ENCODE measurements at places on chromosomes 4 and X. TPM values are rescaled to one million over a fixed set of nuclear protein-coding genes. Genes with fewer than 3 reads are reported as not detected.

Gene TBX22
- not detected for total RNA-seq

DNA sequence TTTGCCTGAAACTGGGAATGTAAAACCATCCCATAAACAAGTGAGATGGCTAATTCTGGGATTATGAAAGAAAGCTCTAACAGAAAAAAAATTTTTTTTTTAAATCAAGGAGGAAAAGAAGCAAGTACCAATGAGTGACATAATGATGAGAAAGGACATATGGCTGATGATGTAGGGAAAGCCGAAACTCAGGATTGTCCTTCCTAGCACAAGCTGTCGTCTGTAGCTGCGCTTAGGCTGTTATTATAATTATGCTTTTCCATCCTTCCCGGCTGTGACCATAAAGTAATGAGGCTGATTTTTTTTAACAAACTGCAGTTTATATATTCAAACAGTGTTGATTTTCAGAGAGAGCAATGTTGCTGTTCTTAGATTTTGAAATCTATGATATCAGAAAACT, 209.8 kb upstream of the NOCT start:
- no peak for DNase-seq

GRCh38 chr4:1116838-1117237, 3.5 kb upstream of the RNF212 start:
- DNase-seq, result no peak

Gene PARM1
- total RNA-seq, result 92.3 TPM

Gene CENPE
- 2.2 TPM for total RNA-seq

DNA sequence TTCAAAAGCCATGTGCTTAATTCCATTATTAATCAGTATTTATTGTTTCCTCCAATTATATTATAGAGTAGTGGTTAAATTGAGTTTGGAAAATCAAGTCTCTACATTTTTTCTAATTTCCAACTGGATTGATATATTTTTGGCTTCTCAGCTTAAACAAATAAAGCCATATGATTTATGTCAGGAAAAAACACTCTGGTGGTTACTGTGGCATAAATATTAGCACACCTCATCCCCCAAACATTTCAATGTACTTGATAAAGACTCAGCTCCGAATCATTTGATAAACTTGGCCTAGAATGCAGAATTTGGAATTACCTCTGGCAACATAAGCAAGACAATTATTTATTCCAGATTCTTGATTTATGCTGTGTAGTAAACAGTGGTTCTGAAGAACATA, 2313.8 kb downstream of the ARAP2 start:
- DNase-seq, result no peak

DNA sequence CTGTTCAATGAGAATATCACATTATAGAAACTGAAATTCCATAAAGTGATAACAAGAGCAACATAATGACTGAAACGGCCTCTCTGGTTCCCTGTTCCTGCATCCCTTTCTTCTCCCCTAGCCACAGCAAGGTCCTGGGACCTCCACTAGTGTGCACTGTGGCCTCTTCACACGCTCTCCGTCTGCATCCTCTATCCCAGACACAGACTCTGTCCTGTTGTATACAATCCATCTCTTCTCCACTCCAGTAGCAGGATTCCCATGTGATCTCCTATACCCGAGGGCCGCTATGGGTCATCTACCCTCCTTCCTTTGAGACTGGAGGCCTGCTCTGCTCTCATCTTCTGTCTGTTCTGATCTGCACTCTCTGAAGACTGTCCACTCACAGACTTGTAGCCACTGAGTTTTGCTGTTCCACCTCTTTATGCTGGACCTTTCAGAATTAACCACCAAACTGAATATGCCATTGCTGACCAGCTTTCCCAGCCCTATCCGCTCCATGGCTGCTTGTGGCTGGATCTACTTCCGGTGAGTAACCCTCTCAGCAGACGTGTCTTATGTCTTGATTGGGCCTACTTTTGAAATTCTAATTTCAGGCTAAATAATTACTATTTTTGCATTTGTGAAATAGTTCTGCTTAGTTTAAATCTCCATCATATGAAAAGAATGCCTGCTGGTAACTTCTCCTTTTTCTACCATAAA, 105.1 kb upstream of the NAP1L5 start:
- no peak for DNase-seq

DNA sequence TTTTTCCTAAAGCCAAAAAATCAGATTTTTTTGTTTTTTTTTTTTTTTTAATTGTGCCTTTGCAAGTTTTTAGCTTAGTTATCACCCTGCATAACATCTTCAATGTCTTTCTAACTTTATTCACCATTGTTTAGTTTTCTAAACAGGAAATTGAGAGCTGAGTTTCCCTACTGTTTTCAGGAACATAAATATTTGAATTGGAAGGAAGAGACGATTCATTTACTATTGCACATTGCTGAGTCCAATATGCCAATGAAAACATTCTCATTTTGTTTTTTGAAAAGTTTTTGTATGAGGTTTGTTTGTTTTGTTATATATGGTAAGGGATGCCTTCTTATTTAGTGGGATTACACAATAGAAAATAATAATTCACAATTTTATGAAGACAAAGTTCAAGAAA, 148.4 kb downstream of the ANKRD50 start:
- no peak for DNase-seq

DNA sequence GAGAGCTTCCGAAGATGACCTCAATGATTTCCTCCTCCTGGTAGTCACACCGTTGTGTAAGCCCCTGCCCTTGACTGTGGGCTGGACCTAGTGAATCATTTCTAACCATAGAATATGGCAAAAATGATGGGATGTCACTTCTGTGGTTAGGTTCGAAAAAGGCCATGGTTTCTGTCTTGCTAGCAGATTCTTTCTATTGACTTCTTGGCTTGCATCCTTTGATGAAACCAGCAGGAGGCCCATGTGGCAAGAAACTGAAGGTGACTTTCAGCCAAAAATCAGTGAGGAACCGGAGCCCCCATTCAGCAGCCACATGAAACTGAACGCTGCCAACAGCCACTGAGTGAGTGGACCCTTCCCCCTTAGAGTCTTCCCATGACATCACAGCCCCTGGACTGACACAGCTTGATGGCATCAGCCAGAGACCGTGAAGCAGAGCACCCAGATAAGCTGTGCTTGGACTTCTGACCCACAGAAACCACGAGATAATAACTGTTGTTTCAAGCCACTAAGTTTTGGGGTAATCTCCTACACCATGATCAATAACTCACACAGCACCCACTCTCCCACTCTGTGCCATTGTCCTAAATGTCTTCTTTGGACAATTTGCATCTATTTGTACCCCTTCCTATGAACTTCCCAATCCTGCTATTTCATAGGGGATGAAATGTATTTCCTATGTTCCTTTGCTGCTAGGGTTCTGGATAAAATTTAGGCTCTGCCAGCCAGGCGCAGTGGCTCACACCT, 148.0 kb upstream of the STX18 start:
- no peak for DNase-seq

- DNase-seq, result peak; percentile 21
These were observed 139.9 kb upstream of the SLC4A4 start for GRCh38 chr4:71198958-71199357.

Gene SPACA5
- total RNA-seq, result not detected

DNA sequence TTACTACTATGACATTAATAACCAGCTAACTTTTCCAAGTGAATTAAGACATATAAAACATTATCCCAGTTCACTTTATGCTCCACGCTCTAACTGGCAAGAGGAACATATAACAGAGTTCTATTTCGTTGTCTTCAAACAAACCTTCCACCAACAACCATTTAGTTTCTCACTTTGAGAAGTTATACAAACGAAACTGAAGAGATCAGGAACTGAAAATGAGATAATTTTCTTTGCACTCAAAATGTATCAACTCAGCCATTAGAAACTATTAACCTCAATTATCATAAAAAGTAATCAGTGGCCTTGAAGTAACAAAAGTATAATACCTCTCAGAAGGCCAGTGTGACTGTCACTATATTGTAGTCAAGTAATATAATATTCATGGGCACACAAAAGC, 70.1 kb downstream of the CHM start:
- DNase-seq, result no peak

Gene PGRMC1
- total RNA-seq, result 126 TPM

DNA sequence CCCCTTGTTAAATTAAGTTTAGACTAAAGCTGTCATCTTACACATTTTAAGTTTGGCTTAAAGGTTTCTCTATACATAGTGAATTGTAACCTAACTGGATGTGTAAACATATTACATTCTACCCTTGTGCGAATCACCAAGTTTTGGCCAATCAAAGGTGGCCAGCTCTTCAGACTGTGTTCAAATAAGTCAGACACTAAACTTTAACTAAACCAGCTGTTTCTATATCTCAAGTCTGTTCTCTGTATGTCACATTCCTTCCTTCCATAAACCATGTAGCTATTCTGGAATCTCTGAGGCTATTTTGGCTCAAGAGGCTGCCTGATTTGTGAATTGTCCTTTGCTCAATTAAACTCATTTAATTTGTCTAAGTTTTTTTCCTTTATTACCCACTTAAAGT, 6.7 kb downstream of the SULT1B1 start:
- DNase-seq, result no peak

Gene UCP1
- total RNA-seq, result not detected

Gene FAAH2
- total RNA-seq, result 5.1 TPM

GRCh38 chr4:83490876-83491450, 6.1 kb upstream of the ABRAXAS1 start:
- no peak for DNase-seq

DNA sequence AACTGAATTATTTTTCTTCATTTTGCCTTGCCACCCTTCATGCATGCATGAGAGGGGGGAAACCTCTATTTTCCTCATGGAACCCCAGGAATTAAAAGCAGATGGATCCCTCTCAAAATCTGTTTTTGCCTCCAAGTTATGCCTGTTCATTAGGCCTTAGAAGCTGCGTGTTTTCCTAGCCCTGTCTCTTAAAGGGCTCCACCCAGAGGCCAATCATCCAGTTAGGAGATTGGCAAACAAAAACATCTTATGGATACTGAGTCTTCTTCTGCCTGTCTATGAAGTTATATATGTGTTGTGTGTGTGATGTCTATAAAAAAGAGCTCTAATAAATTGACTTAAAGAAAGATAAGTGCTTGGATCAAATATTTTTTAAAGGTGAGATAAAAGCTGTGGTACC, 142.9 kb downstream of the ANAPC10 start:
- no peak for DNase-seq

GRCh38 chrX:48834383-48834709, 1.1 kb downstream of the PCSK1N start:
- DNase-seq, result no peak

GRCh38 chr4:111323916-111324315, 701.0 kb upstream of the PITX2 start:
- no peak for DNase-seq

- DNase-seq, result no peak
These were observed 213.3 kb downstream of the SMARCA1 start for GRCh38 chrX:129310000-129310399.

- peak; percentile 64 for DNase-seq
These were observed 30.9 kb downstream of the PDLIM3 start for GRCh38 chr4:185504098-185505047.

GRCh38 chr4:2847302-2847871, 3.7 kb downstream of the ADD1 start:
- DNase-seq, result no peak

DNA sequence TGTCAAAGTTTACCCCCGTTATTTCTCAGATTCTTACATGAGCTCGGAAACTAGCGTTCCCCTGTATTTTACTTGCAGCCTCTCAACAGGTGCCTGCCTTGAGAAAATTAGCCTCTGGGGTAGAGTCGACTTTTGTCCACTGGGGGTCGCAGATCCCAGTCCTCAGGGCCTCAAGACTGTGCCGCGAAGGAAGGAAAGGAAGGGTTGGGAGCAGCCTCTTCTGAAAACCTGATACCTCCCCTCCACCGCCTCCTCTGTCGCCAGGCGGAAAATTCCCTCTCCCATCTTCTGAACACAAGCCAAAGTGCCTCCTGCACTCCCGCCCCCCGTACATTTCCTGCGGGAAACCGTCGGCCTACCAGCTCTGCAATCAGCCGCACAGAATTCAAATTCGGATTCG, 44.4 kb upstream of the TMSB15B start:
- peak; percentile 46 for DNase-seq

Gene CHRDL1
- total RNA-seq, result 8.1 TPM

- no peak for DNase-seq
These were observed 3.6 kb downstream of the ANXA10 start for GRCh38 chr4:168095776-168096406.

Gene SERTM2
- 0.06 TPM for total RNA-seq

GRCh38 chr4:150006197-150006596, 72.0 kb upstream of the DCLK2 start:
- no peak for DNase-seq

Gene GUCY1A1
- 20.0 TPM for total RNA-seq

DNA sequence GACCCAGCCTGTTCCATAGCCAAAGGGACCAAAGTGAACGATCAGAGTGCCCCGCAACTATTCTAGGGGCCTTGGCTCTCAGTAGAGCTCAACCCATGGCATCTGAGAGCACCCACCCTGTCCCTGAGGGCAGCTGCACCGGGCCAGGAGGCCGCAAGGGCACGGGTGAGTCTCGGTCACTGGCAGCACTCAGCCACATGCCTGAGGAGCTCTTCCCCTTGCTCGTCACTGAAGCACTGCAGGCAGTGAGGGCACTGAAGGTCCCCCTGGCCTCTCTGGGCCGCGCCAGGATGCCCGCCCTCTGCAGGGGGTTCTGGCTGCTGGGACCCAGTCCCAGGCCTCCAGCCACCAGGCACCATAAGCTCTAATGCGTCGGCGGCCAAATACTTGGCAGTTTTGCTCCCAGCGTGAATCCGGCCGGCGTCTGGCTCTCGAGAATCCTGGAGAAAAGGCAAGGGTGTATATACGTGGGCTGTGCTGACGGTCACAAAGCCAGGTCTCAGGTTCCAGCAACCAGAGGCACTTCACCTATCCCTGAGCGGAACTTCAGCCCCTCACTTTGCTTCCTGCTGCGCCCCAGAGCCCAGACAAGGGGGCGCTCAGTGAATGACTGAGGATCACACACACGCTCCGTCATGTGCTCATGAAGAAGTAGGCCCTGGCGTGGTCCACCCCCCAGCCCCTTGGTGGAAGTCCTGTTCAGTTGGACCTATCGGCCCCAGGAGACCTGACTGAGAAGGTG, 13.9 kb downstream of the TNIP2 start:
- DNase-seq, result no peak

DNA sequence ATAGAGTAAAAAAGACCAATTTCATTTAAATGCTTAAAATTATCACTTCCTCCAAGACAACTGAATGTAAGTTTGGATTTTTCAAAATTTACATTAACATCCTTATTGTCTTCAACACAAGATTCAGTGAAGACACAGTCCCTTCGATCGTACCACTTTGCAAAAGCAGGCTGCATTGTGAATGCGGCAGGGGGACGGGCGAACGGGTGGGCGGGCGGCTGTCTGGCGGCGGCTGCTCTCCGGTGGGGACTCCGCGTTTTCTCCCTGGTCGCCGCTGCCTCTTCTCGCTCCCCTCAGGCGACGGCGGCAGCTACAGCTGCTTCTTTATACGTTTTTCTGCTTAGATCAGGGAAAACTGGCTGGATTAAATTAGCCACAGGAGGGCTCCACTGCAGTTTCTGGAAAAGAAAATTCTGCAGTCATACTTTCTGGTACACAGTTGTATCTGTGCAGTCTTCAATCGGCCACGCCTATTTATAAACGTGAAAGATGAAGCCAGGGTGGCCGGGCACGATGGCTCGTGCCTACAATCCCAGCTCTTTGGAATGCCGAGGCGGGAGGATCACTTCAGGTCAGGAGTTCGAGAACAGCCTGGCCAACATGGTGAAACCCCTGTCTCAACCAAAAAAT, 33.9 kb upstream of the HPF1 start:
- DNase-seq, result peak; percentile 14
